CD4-positive, alpha-beta T cell (primary cell): ENCODE measurements at places on chromosomes 3 and 15.
A peak's percentile ranks its signal among the peaks of the same experiment; 100 is the strongest.

DNA sequence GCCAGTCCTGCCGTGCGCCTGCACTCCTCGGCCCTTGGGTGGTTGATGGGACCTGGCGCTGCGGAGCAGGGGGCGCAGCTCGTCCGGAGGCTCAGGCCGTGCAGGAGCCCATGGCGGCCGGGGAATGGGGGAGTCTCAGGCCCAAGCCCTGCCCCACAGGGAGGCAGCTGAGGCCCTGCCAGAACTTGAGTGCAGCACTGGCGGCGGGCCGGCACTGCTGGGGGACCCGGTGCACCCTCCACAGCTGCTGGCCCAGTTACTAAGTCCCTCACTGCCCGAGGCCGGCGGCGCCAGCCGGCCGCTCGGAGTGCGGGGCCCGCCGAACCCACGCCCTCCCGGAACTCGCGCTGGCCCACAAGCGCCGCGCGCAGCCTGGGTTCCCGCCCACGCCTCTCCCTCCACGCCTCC lies 190.9 kb upstream of the MME start:
- no peak for DNase-seq

DNA sequence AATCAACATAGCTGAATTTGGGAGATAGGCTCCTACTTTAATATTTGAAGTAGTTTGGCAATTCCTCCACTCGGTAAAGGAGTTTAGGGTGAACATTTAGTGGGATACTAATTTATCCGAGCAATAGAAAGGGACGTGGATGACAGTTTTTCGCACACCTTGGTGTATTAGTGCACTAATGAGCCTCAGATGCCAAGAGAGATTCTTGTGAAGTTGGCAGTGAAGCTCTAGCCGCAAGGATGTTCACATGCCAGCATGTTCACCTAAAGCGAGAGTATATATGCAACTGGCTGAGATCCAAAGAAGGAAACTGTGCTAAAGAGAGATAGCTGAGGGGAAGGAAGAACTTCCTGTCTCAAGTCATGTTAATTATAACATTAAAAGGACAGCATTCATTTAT lies 58.5 kb downstream of the TGFBR2 start:
- peak; percentile 56 for DNase-seq

- no peak for DNase-seq
Observed at GRCh38 chr15:64599716-64600115, 139.3 kb downstream of the ZNF609 start.

DNA sequence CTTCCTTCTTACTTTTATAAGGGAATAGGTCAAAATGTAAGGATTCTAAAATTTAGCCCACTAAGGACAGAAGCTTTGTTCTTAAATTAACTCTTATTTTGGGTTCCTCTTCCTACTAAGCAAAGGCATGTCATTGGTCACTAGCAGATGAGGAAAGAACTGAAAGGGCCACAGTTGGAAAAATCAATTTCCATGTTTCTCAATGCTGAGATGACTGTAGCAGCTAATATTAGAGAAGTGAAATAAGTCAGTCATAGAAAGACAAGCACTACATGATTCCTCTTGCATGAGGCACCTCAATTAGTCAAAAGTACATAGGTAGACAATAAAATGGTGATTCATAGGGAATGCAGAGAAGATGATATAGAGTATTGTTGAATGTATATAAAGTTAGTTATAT lies 353.7 kb downstream of the RSL24D1 start:
- no peak for DNase-seq

- no peak for DNase-seq
Observed at GRCh38 chr15:69871511-69872134, 226.1 kb downstream of the TLE3 start.

DNA sequence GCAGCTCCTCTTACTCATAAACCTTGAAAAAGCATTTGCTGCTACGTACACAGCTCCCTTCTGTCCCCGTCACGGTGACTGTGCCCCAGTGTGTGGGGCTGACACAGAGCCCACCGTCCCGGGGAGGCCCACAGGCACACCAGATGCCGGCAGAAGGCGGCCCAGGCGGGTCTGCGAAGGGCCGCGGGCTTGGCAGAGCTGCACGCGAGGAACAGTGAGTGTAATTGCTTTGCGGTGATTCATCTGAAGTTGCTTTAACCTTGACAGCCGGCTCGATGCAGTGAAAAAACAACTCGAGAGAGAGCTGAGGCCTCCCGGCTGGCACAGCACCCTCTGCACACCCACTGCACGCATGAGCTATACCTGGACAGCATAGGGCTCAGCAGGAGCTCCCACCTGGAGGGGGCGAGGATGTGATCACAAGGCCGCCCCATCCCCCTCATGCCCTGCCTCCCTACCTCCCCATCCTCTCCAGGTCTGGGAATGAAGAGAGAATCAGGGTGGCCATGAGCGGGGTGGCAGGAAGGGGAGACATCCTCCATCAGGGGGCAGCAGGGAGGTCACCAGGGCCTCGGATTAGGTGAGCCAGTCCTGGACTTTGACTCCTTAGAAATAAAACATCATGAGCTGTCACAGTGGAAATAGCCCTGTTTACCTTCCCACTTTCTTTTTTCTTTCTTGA lies 172.7 kb downstream of the MEGF11 start:
- DNase-seq = no peak
